ENCODE measurements at places on chromosomes 11 and 22. TPM values are rescaled to one million over a fixed set of nuclear protein-coding genes. Genes with fewer than 3 reads are reported as not detected.

Gene IGLL5
- total RNA-seq = not detected

Gene DNAL4
- total RNA-seq = 10.4 TPM

Gene TYR
- total RNA-seq = not detected

Gene FAM83F
- 3.1 TPM for total RNA-seq

Gene GNAZ
- total RNA-seq = 2.5 TPM

DNA sequence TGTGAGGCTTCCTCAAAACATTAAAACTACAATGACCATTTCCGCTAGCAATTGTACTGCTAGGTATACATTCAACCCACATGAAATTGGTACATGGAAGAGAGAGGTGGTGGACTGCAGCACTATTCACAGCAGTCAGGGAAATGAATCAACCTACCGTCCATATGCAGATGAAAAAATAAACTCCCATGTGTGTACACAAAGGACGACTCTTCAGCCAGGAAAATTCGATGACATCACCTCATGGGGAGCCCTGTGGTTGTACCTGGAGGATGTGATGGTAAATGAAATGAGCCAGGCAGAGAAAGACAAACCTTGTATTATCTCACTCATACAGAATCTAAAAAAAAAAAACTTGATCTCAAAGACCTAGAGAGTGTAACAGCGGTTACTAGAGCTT, 23.3 kb downstream of the RFPL3 start:
- H3K36me3 ChIP-seq = peaks cover 9% of the 10 kb centered on the region
- H3K4me1 ChIP-seq = no peaks in the 10 kb centered on the region
- no peak overlapping the region for H3K27ac ChIP-seq
- H3K27me3 ChIP-seq = no peaks in the 10 kb centered on the region
- H3K4me3 ChIP-seq = no peak overlapping the region
- DNase-seq = no peak

- no peak for DNase-seq
- H3K36me3 ChIP-seq = no peaks in the 10 kb centered on the region
- no peak overlapping the region for H3K4me3 ChIP-seq
- H3K4me1 ChIP-seq = no peaks in the 10 kb centered on the region
These were observed 279.9 kb downstream of the TENM4 start for GRCh38 chr11:79160791-79161403.

GRCh38 chr22:31938296-31938695, 6.0 kb upstream of the YWHAH start:
- H3K36me3 ChIP-seq = no peaks in the 10 kb centered on the region
- H3K27ac ChIP-seq = no peak overlapping the region
- H3K4me3 ChIP-seq = no peak overlapping the region
- DNase-seq = no peak
- H3K4me1 ChIP-seq = peaks cover 1% of the 10 kb centered on the region

DNA sequence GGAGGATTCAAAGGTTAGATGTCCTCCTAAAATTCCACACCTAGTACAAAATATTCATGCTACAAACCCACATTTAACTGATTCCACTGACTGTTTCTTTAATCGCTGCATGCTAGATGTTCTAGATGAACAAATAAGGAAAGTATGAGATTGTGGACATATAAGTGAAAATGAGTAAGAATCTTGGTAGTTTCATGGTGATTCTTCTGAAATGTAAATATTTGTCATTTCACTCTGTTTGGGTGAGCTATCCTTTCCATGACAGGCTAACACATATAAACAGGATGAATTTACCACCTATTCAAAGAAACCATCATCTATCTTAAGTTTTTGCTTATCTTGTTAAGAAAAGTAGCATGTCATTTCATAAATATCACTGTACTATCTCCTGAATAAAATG, 14.8 kb downstream of the OR5B3 start:
- H3K27ac ChIP-seq = no peak overlapping the region
- H3K36me3 ChIP-seq = no peaks in the 10 kb centered on the region
- no peaks in the 10 kb centered on the region for H3K27me3 ChIP-seq
- no peaks in the 10 kb centered on the region for H3K4me1 ChIP-seq
- H3K4me3 ChIP-seq = no peak overlapping the region
- DNase-seq = no peak

GRCh38 chr11:28581286-28582242, 473.4 kb downstream of the METTL15 start:
- H3K36me3 ChIP-seq = no peaks in the 10 kb centered on the region
- no peaks in the 10 kb centered on the region for H3K27me3 ChIP-seq
- no peak overlapping the region for H3K4me3 ChIP-seq
- H3K4me1 ChIP-seq = no peaks in the 10 kb centered on the region
- H3K27ac ChIP-seq = no peak overlapping the region
- DNase-seq = no peak

- DNase-seq = no peak
- H3K4me1 ChIP-seq = no peaks in the 10 kb centered on the region
- H3K36me3 ChIP-seq = peaks cover 3% of the 10 kb centered on the region
- no peaks in the 10 kb centered on the region for H3K27me3 ChIP-seq
- no peak overlapping the region for H3K27ac ChIP-seq
These were observed 75.7 kb downstream of the RELT start for GRCh38 chr11:73451896-73452295.

DNA sequence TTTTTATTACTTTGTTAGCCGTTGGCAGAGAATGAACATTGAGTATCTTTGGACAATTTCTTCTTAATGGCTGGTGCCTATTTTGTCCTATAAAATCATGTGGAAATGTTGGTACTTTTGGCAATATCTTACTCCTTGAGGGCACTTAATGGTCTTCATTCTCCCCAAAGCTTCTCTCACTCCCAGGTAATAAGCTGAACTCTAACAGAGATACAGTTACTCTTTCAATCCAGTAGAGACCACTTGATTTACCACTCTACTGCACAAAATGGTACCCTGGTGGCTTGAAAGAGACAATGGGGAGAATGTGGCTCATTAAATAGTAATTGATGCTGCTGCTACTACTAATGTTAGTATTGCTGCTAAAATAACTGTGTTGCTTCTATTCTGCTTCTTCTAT, 53.0 kb downstream of the MAML2 start:
- H3K27me3 ChIP-seq = no peaks in the 10 kb centered on the region
- H3K27ac ChIP-seq = no peak overlapping the region
- no peaks in the 10 kb centered on the region for H3K36me3 ChIP-seq
- no peak for DNase-seq
- H3K4me3 ChIP-seq = no peak overlapping the region

DNA sequence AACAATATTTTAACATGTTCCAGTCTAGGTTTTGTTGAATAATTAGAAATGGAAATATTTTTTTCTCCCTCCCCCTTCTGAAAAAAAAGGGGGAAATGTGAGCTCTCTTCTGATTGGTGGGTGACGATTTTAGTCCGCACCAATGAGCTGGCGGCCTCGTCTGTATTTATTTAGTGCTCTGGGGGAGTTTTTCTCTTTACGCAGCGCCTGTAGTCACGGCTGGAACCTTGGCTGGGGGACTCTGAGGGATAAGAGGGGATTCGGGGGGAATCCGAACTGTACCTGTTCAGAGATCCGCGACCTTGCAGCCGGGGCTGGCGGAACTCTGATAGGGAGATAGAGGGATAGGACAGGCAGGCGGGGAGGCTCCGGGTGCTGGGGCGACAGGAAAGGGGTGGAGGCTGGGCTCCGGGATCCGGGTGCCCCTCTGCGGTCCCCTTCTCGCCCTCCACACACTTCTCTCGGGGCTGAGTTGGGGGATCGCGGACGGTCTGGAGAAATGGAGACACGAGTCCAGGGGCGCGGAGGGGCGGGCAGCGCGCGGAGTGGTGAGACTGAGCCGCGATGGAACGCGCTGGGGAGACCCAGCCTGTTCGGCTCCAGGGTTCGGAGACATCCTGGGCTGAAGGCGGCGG, 99.7 kb upstream of the HSD17B12 start:
- H3K36me3 ChIP-seq = no peaks in the 10 kb centered on the region
- H3K27ac ChIP-seq = no peak overlapping the region
- H3K4me3 ChIP-seq = peak overlapping the region; percentile 37
- no peak for DNase-seq
- H3K27me3 ChIP-seq = peaks cover 83% of the 10 kb centered on the region
- peaks cover 28% of the 10 kb centered on the region for H3K4me1 ChIP-seq

DNA sequence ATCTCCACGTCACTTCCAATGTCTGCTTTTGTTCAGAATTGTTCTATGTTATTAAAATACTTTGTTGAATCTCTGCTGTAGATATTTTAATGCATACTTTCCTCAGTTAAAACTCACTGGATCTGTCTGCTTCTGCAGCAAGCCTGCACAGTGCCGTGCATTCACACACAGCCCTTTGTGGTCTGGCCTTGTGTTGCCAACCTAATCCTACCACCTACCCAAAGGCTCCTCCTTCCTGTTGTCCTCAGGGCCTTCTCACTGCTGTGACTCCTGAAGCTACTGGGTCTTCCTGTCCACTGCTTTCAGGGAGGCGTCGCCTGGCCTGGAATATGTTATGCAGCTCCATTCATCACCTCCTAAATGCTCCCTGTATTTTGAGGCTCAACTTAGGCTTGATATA, 67.0 kb downstream of the PPP6R3 start:
- no peak overlapping the region for H3K4me3 ChIP-seq
- H3K27ac ChIP-seq = no peak overlapping the region
- no peaks in the 10 kb centered on the region for H3K27me3 ChIP-seq
- peaks cover 60% of the 10 kb centered on the region for H3K36me3 ChIP-seq
- no peak for DNase-seq

GRCh38 chr11:68381716-68382115, 69.3 kb downstream of the LRP5 start:
- H3K4me3 ChIP-seq = no peak overlapping the region
- peaks cover 8% of the 10 kb centered on the region for H3K4me1 ChIP-seq
- peaks cover 6% of the 10 kb centered on the region for H3K36me3 ChIP-seq
- H3K27me3 ChIP-seq = no peaks in the 10 kb centered on the region
- peak; percentile 62 for DNase-seq
- H3K27ac ChIP-seq = peak overlapping the region; percentile 69
